ENCODE measurements at places on chromosomes 12 and 14.

GRCh38 chr14:29098656-29099055 lies 332.1 kb downstream of the FOXG1 start:
- DNase-seq, result no peak

GRCh38 chr14:73720636-73721035 lies 6.5 kb upstream of the PNMA1 start:
- DNase-seq, result no peak

DNA sequence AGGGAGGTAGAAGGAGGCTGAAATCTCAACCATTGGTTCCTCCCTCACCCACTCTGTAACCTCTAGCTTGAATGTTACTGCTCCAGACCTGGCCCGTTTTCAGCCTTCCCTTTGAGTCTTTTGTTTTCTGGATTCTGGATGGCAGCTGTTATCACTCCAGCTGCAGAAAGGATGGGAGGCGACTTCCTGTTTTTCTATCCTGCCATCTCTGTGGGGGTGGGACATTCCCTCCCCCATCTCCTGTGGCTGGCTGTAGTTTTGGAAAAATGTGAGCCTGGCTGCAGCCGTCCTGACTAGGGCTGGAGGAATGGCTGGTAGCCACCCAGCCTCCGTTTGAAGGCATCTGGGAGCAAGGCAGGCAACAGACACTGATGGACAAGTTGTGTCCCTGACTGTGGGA lies 2.9 kb upstream of the PPFIBP1 start:
- DNase-seq, result no peak

- no peak for DNase-seq
These were observed 65.3 kb downstream of the FOXN3 start for GRCh38 chr14:89351516-89352404.

DNA sequence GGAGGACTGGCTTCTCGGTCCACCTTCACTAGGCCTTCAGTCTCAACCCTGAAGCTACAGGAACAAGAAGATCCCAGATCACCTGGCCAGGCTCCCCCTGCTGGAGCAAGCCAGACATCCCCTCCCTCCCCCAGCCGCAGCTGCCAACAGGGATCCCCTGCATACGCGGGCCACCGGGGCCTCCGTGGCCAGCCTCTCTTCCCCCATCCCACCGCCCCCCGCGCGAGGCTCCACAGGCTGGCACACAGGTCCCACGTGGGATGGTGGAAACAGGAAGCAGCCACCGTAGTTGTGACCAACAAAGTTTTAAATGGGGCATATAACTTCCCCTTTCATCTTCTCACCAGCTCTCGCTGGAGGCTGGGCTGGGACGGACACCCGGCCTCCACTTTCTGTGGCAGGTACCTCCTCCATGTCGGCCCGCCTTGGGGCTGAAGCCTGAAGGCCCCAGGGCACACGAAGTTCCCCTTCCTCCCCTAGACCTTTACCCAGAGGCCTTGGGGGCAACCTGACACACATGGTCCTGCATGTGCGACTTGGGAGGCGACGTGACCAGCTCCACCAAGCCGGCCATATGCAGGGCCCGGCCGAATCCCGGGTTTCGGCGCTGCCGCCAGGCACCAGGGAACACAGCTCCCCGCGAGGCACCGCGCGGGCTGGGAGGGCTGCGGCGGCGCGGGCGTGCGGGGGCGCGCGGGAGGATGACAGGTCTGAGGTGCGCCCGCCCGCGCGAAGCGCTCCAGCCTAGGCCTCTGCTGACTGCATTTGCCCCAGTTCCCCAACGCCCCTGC lies 44.4 kb upstream of the PNMA1 start:
- DNase-seq, result peak; percentile 59
